ENCODE measurements at places on chromosomes 6 and 20.

GRCh38 chr6:169397684-169398083 lies 144.0 kb upstream of the THBS2 start:
- DNase-seq, result no peak

DNA sequence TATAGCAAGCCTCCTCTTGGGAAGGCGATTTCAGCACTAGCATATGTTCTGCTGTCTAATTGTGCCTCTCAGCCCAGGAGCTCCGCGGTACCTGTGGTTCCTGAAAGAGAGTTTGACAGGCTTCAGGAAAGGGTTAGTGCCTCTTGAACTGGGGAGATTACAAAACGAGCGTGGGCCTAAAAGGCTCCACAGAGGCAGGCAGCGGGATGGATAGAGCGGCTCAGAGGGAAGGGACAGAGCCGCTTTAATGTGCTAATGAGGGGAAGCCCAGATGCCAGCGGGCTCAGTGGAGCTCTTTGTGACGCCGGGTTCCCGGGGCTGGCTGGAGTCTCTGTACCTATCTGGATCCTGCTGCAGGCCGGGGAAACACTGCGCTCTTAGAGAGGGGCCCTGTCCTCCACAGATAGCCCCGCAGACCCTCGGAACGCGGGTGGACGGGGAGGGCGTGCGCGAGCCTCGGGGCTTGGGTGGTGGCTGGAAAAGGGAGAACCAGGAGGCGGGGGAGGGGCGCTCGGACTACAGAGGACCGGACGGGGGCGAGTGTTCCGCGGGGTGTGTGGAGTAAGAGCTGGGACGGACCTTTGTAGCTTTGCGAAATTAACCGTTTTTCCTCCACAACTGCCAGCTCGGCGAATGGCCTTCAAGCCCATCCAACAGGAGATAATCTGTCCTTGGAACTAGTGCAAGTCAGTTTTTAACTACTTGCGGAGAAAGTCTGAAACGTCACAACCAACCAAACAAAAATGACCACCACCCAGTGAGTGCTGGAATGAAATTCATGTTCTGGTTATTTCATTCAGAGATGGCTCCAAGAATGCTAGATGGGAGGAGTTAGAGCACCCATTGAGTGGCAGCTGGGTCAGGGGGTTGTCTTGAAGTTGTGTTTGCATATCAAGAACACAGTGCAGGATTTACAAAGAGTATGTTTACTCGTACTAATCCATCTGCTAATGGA lies 13.0 kb downstream of the SLC35F1 start:
- no peak for DNase-seq

DNA sequence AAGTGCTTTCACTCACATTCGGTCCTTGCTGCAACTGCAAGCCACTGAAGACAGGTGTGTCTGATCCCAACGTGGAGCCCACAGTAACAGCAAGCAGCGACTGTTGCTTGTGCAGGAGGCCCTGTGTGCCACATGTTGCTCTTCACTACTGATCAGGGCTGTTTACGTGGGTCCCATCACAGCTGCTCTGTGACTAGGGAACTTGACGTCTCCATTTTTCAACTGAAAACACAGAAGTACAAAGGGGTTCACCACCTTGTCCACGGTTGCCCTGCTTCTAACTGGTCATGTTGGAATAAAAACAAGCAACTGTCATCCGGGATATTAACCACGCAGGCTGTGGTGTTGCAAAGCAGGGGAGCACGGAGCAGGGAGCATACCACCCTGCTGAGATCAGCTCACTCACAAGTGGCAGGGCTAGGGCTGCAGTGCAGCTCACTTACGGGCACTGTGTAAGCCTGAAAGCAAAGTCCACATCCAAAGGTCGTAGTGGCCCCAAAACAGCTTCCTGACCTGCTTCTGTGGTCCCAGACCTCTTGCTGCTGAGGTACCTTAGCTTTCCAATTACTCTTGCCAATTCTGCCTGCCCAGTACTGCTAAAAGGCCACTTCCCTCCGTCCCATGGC lies 105.8 kb upstream of the DUSP22 start:
- no peak for DNase-seq

GRCh38 chr6:105207524-105208269 lies 27.9 kb upstream of the POPDC3 start:
- no peak for DNase-seq

DNA sequence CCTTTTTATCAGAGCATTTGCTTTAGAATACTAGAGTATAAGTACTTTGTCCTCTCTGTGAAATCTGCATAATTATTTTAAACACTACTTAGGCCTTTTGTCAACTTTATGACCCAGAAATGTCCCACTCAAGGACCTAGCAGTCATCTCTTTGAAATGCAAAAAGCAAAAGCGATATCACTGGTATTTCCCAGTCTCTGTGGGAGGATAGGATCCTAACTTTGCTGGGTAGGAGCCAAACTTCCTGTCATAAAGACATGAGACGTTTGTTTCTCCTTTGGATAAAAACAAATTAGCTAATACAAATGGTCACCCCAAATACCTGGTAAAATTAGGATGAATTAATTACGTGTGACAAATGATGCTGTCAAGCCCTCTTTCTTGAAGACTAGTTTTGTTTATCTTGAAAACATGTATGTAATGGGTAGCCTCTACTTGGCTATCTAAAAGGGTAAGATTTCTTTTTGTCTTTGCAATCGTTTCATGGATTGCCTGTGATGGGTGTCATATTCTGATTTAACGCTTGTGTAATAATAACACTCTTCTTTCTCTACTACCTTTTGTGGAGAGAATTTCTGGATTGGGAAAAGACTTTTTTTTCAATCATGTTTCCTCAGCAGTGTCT lies 36.2 kb downstream of the DCDC2 start:
- DNase-seq, result no peak

- DNase-seq, result no peak
Observed at GRCh38 chr6:40550202-40551101, 36.7 kb downstream of the LRFN2 start.

- no peak for DNase-seq
Observed at GRCh38 chr20:44118185-44119033, 68.6 kb downstream of the JPH2 start.

DNA sequence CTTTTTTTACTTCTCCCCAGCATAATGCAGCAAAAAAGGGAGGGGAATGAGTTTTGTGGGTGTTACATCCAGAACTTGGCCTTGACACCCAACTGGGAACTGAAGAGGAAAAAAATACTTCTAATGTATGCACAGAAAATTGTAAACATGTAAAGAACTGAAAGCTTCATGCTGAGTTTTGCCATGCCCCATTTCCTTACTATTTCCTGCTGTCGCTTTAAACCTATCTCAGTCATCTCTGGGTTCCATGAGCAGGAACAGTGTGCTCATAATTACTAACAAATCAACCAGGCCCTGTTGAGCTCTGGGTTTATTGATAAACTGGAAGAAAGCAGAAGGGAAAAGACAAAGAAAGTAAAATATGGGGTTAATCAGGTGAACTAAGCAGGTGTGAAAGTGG lies 14.2 kb downstream of the TFAP2B start:
- no peak for DNase-seq

- DNase-seq, result no peak
Observed at GRCh38 chr6:119329794-119330180, 19.8 kb downstream of the MAN1A1 start.
